NCI-H1092 (cell line): ENCODE measurements at places on chromosomes 1 and 21.

DNA sequence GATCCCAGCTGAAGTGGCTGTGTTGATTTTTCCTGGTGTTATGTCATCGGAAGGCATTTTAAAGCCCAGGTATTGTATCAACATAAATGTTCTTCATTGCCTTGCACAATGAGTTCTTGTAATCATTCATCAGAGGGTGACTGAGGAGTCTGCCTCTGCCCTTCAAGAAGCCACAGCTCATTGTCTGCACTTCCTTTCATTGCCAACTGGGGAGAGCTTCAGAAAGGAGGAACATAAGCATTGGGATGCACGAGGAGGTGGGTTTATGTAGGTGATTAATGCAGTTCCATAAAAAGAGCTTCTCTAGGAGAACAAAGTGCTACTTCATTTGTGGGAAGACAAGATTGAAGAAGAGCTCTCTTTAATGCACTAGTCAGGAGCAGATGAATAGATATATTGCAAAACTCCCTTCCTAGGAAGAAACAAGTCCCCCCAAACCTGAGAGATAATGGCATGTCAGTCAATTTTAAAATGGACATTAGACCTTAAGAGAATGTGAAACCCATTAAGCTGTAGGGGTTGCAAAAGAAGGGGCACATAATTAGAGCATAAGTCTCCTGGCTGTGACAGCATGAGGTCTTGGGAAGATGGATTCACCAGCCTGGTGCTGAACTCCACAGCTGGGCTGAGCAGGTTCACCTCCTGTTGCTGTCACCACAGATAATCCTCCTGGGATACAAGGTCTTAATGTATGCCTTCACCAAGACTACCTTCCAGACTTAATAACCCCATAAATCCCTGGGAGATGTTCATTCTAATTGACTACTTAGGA lies 124.6 kb downstream of the BACH1 start:
- DNase-seq: no peak

DNA sequence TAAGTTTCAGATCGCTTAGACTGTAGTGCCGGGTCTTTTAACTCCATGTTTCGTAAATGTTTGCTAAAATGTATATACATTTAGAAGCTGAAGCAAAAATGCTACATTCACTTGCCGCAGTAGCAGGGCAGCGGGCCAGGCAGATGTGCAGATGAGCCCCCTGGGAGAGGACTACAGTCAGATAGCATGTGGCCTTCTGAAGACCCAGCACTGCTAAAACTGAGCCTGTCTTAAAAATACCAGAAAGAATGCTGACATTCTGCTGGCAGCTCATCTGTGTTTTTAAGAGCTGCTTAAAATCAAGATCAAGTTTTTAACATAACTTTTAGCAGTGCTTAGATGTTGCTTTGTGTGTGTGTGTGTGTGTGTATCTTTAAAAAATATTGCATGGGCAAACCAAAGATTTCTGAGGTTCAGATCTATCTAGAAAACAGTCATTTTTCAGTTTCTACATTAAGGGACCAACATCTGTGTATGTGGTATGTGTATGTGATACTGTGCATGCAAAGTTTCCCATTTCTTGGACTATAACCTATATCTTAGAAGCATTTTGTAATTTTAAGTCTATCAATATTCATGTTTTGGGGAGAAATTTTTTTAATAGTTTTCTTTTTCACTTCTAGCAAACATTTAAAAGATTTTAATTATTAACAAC lies 31.7 kb downstream of the CHRM3 start:
- no peak for DNase-seq

GRCh38 chr1:164263540-164263939 lies 295.4 kb upstream of the PBX1 start:
- DNase-seq: no peak

DNA sequence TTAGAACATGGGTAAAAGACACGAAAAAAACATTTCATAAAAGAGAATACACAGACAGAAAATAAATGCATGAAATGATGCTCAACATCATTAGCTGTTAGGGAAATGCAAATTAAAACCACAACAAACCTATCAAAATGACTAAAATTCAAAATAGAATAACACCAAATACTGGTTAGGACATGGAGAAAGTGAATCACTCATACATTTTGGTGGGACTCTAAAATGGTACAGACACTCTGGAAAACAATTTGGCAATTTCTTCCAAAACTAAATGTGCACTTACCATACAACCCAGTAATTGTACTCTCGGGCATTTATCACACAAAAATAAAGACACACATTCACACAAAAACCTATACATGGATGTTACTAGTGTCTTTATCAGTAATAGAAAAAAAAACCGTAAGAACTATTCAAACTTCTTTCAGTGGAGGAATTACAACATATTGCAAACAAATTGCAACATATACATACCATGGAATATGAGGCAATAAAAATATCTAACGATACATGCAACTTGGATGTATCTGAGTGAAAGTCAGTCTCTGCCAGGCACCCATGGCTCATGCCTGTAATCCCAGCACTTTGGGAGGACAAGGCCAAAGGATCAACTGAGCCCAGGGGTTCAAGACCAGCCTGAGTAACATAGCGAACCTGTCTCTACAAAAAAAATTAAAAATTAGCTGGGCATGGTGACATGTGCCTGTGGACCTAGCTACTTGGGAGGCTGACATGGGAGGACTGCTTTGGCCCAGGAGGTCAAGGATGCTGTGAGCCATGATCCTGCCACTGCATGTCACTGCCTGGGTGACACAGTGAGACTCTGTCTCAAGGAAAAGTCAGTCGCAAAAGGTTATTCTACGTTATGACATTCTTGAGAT lies 19.6 kb downstream of the HSF2BP start:
- DNase-seq: no peak
